ENCODE measurements at places on chromosomes 7 and 10.

DNA sequence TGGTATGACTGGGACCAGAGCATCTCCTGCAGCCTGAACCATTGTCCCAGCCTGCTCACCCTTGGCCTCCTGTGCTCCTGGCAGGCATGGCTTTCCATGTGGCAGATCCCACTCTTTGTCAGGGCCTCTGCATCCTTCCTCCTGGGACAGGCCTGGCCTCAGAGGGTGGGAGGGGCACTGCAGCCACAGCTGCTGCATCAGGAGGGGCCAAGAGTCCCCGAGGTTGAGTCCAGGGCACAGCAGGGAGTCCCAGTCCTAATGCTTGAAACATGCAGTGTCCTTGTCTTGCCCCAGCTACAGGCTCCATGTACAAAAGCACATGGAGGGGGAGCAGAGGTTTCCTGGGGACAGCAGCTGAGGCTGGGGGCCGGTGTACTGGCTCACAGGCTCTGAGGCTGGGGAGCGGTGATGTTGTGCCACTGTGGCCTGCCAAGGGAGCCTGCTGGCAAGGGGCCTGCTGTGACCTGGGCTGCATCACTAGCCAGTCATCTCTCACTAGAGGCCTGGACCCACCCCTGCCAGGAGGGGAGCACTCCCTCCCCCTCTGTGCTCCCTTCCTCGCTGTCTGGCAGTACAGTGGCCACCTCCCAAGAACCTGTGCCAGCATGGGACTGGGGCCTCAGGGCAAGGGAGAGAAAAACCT, 144.8 kb downstream of the ZNF248 start:
- no peak for DNase-seq

- no peak for DNase-seq
These were observed 256.3 kb downstream of the ARL4A start for GRCh38 chr7:12943781-12944180.

DNA sequence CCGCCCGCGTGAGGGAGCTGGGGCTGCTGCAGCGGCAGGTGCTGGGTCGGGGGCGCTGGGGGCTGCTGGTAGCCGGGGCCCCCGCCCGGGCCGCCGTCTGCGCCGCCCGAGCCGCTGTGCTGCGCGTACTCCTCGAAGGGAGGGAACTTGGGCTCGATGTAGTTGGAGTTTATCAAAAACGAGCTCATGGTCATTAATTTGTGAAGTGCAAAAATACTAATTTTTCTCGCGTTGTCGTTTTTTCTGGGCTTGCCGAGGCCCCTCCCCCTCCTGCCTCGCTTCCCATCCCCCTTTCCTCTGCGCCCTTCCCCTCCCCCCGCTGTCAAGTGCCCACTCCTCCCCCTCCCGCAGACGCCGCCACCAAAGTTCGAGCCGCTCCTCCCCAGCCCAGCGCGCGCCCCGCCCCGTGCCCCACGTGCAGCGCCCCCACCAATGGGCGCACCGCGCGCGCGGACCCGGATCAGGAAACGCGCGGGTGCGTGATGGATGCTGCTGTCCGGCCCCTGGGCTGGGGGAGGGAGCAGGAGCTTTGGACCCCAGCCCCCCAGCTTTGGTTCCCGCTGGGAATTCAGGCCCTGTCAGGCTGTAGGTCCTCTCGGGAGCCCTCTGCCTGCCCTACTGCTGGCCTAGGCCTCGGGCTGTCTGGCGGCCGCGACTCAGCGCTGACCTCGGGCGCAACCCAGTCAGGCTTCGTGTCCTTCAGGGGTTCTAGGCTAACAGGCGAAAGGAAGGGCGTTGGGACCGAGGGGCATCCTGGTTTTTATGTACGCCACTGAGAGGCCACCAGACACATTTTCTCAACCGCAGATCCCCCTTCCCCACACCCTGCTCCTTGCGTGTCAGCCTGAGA, at the start of gene HOXA4:
TSS of gene HOXA4 (minus strand) at position 218 of the 850 bp plus-strand sequence. CDS start at position 194, 24 bp downstream.
- DNase-seq: no peak

GRCh38 chr7:154302380-154302779, 250.2 kb downstream of the DPP6 start:
- no peak for DNase-seq

DNA sequence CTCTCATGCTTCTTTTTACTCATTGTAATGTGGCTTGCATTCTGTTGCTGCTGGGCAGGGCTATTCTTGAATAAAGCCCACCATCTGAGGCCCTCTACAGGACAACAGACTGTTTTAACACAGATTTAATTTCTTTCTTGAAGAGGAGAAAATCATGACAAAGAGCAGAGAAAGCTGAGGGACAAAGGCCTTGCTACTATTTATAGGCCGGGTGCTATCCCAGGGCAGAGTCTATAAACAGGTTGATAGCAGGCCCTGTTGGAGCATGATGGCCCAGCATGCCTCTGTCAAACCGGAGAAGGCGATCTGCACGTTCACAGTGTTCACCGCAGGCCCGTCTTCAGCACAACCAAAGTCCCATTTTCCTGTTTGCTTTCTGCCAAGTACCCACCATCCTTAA, 3.0 kb downstream of the VIPR2 start:
- DNase-seq: no peak

DNA sequence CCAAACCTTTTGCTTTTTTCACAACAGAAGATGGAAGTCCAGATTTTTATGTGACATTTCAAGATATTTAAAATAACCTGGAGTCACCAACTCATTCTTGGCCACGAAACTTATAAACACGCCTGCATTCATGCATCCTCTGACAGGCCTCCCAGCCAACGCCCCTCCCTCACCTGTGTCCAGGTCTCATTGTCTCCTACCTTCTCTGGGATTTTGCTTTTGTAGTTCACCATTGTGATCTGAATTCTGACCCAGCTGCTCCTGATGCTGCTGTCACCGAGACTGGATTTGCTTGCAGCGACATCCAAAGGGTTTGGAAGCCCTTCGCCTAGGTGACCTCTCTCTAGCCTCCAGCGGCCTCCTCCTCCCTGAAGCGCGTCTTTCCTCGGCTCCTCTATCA, 10.8 kb downstream of the ZNF467 start:
- DNase-seq: no peak

DNA sequence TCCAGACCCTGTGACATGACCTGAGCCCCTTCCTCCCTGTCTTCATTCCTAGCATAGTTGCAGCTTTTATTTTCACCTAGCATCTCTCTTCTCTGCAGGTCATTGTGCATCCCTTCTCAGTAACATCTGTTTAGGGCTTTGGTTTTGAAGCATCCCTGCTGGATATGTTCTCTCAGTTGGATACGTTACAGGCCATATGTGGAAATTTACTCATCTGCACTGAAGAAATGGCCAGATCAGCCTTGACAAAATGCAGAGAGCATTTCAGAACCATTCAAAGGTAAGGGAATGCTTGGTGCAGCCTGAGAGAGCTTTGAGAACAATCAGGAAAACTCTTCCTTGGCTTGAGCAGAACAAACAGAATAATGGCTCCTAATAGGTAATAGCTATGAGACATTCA, 647.0 kb downstream of the KCNMA1 start:
- DNase-seq: no peak

GRCh38 chr10:1629326-1630198, 107.8 kb downstream of the ADARB2 start:
- no peak for DNase-seq

- DNase-seq: no peak
These were observed 266.1 kb downstream of the TCF7L2 start for GRCh38 chr10:113216102-113216501.

DNA sequence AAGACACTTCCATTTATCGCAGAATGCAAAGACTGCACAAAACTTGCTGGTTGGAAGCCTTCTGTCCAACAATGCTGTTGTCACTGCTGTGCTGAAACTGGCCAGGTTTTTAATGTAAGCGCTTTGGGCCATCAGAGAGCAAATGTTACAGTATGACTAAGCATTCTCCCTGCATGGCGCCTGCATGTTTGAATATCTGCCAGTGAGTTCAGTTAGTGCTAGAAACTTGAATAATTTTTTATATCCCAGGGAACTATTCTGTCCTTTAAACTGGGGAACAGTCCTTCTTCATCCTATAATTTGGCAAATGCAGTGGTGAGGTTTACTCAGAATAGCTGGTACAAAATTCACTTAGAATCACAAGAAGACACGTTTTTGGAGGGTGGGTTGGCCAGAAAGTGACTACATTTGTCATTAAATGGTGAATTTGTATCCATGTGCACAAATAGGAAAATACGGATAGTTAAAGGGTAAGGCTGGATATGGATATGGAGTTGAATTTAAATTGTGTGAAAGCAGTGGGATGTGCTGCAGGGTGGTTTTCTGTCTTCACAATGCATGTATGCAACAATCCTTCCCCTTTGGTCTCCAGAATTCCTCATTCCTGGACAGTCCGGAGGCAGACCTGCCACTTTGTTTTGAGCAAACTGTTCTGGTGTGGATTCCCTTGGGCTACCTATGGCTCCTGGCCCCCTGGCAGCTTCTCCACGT, 1.7 kb downstream of the ABCC2 start:
- no peak for DNase-seq

- DNase-seq: no peak
These were observed 2.4 kb upstream of the MKLN1 start for GRCh38 chr7:131325179-131325840.

DNA sequence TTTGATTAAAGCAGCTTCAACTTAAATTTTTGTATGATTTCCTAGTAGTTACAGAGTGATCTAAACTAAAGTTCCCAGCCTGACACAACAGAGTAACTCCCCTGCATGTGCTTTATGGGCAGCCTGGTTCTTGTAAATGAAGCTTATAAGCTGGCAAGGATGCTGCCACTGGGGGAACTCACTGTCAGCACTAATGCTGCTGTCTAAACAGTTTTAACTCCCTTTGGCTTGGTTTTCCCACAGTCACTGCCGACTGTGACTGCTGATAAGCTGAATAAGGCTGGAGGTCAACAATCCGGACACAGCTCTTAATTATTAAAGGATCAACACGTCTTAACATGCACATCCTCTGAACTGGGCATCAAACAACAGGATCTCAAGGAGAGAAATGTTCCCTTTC, 130.1 kb downstream of the OTUD1 start:
- DNase-seq: no peak

GRCh38 chr10:79482304-79482703, 30.0 kb upstream of the EIF5AL1 start:
- no peak for DNase-seq

- no peak for DNase-seq
These were observed 53.0 kb downstream of the PHYHIPL start for GRCh38 chr10:59229441-59229840.

- no peak for DNase-seq
These were observed 249.6 kb downstream of the ELFN1 start for GRCh38 chr7:1919539-1920265.

DNA sequence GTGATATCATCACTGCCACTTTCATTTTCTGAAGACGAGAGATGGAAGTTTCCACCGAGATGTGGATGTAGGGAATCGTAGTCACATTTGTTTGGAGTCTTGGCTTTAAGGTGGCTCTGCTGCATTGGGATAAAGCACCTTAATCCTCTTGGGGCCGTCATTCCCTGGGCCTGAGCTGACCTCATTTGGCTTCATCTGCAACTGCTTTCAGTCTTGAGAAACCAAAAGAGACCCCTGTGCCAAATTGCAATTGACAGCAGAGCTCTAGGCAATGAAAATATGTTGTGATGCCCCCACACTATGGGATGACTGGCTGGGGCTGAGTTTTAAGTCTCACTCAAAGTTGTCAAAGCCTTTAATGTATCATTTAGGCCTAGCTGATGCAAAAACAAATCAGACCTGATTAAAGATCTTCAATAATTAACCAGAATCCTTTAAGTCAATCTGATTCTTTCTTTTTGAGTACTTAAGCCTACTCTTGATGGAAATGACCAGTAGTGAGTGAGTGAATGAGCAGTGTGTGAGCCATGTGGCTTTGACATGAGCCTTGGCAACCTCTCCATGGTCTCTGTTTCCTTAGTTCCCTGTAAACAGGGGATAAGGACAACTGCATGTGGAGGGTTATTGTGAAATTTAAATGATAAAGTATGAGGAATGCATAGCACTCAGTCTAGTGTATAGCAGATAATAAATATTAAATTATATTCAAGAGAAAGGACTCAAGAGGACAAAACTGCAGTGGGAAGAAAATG, 155.0 kb downstream of the BMPER start:
- DNase-seq: no peak

DNA sequence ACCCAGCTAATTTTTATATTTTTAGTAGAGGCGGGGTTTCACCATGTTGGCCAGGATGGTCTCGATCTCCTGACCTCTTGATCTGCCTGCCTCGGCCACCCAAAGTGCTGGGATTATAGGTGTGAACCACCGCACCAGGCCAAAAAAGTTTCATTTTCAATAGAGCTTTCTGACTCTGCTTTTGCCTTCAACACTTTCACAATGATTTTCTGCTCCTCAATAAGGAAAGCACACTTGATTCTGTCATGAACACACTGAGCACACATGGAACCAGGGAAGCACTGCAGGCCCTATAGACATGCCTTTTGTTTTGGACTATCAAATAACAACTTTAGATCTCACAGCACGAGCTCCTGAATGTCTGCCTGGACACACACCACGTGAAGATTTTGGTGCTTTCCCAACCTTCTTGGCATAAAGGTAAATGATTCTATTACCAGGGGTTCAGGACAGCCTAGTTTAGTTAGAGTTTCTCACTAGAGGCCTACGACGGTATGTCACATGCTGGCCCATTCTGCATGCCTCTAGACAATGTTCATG, 8.0 kb downstream of the RRP12 start:
- DNase-seq: no peak

DNA sequence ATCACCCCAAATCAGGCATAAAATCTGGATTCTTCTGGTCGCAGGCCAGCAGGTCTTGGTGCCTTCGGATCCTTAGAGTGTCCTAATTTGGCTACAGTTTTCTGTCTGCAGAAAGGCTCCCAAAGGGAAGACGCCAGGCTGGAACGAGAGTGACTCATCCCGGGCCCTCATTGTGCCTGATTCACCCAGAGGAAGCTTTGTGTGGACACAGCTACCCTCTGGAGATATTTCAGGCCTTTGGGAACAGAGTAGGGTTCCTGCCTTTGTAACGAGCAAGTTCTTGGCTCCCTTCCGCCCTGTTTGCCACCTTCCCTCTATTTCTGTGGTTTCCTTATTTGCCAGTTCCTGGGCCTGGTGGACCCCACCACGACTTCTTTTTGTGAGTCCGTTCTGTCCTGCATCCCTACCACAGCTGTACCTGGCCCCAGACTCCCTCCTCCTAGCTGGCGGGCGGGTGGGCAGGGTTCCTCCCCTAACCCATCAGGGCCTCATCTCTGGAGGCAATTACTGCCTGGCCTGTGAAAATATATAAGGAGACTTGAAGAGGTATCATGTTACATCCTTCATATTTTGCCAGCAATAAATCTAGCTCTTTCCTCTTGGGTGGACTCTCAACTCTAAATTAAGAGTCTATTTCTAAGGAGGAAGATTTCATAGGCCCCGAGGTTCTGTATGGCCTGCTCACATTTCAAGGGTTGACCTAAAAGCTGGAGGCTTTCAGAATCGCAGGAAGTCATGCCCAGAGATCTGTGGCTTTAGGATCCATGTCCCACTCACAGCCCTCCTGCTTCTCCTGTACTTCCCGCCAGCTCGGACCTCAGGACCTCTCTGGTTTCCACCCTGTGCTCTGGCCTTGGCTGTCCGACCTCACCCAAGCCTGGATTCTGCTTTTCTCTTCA, 219.2 kb upstream of the ZNF32 start:
- DNase-seq: no peak

All from SHP77 treated with DMSO at 0.1 percent for 48 hours (cell line).